ENCODE measurements at places on chromosomes 12 and 14.

GRCh38 chr14:55691659-55692058 lies 111.7 kb downstream of the KTN1 start:
- no peak for DNase-seq

DNA sequence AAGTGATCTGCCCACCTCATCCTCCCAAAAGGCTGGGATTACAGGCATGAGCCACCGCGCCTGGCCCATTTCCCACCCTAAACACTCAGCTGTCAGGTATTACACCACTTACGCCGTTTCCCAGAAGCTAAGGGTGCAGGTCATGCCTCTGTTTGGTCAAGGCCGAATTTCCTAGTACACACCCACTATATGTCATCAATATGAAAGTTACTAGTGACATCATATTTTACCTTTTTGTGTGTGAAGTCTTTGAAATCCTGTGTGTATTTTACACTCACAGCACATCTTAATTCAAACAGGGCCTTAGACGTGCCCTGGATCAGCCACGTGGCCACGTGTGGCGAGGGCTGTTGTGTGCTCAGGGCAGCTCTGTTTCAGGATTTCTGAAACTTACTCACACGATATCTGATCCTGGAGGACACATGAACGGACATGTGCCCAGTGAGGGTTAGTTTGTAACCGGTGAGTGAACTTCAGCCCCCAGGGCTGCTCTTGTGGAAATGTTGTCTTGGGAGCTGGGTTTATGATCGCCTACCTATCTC lies 51.8 kb downstream of the GLT1D1 start:
- no peak for DNase-seq

DNA sequence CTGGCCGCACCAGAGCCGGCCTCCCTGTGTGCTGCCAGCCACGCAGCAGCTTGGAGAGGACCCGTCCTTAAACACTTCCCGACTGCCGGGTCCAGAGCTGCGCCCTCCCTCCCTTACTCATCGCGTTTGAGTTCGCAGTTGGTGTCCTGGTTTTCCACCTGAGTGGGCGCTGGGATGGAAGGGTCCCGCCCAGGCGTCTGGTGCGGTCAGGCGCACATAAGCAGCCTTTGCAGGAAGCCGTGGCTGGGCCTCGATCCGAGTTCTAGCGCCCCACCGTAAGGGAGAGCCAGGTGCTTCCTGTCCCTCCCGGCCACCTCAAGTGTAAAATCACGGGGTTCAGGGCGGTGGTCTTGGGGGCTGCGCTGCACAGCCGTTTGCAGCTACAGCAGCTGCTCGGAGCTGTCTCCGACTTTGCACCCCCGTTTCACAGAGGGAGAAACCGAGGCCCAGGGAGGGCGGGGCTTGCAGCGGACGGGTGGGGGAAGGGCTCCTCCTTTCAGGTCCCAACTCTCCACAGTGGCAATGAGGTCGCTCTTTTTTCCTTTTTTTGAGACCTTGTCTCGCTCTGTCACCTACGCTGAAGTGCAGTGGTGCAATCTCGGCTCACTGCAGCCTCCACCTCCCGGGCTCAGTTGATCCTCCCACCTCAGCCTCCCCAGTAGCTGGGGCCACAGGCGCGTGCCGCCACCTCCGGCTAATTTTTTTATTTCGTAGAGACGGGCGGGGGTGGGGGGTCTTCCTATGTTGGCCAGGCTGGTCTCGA lies 51.3 kb downstream of the LRCOL1 start:
- DNase-seq = no peak

DNA sequence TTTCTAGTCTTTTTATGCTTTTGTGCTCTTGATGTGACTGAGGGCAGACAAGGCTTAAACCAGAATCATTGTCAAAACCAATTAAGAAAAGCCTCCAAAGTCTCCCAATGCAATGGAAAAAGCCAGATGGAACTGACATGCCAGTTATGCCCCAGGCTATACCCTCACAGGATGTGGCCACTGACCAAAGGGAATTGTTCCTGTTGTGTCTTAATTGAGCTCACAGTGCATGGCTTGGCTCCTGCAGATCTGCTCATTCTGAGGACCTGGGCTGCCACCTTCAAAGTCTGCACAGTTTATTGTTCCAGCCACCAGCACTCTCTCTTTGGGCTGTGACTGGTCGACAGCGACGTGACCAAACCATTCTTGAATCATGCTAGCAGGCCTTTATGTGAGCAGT lies 17.1 kb upstream of the BICD1 start:
- DNase-seq = no peak

- no peak for DNase-seq
Observed at GRCh38 chr12:24943947-24944600, 4.8 kb downstream of the BCAT1 start.

DNA sequence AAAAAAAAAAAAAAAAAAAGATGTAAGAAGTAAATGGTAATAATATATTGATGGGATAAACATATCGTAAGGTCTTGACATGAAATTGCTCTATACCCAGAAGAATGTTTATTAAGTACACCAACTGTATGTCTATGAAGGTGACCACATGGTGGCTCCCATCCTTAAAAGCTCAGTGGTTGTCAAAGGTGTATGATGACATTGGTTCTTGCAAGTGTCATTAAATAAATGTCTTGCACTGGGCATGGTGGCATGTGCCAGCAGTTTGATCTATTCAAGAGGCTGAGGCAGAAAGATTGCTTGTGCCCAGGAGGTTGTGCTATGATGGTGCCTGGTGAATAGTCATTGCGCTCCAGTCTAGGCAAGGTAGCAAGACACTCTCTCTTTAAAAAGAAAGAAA lies 10.4 kb downstream of the CCT2 start:
- no peak for DNase-seq

GRCh38 chr12:131599190-131600159 lies 111.4 kb upstream of the SFSWAP start:
- no peak for DNase-seq

All from inflammatory macrophage treated with lipopolysaccharide for 1 hour (primary cell).